D721Med (cell line): ENCODE measurements at places on chromosomes 4 and X.

DNA sequence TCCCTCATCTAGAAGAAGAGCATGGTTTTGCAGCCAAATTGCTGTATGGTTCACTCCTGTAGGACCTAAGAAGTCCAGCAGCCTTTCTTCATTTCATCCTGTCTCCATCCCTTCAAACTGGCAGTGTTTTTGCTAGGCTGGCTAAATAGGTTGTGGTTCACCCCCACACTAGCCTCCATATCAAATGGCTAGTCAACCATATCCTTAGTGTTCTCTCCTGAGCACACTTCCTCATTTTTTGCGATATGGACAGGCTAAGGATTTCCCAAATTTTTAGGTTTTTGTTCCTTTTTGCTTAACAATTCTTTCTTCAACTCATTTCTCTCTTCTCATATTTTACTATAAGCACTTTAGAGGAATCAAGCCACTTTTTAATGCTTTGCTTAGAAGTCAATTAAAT is 98.8 kb upstream of the NOCT start:
- DNase-seq: no peak

DNA sequence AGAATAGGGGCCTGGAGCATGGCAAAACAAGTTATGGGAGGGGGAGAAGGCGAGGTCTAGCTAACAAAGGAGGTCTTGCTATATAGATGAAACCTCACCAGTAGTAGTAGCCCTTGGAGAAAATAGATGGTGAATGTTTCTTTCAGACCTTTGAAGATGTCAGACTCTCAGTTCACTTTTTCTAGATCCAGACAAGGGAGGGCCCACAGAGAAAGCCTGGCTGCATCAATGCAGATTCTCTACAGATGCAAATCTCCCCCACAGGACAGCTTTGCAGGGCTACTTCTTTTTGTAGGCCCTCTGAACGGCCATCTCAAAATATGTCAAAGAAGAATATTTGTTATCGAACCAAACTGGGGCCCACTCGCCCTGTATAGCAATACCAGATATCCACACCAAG is 159.7 kb downstream of the ANK2 start:
- no peak for DNase-seq

DNA sequence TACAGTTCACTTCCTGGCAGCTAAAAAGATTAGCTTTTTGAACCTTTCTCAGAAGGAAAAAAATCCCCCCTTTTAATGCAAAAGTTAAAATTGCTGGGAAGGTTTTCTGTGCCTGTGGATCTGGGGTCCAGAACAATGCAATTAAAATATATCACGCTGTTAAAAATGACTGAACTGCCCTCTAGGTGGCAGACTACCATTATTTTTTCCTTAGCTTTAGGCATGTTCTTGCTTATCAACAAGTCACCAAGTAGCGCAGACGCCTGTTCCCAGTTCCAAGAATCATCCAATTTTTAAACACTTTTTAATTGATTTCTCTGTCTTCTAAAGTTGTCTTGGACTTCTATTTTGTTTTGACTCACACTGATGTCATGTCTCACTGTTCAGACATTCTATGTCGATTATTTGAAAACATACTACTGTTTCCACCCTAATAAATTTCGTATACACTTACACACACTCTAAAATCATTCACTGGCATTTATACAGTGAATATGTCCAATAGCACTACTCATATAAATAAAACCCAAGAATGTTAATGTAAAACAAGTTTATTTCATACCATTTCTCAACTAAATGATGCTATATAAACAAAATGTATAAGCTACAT is 661.6 kb downstream of the RAPGEF2 start:
- DNase-seq: no peak

GRCh38 chr4:81905971-81906370 is 434.3 kb upstream of the RASGEF1B start:
- DNase-seq: no peak

DNA sequence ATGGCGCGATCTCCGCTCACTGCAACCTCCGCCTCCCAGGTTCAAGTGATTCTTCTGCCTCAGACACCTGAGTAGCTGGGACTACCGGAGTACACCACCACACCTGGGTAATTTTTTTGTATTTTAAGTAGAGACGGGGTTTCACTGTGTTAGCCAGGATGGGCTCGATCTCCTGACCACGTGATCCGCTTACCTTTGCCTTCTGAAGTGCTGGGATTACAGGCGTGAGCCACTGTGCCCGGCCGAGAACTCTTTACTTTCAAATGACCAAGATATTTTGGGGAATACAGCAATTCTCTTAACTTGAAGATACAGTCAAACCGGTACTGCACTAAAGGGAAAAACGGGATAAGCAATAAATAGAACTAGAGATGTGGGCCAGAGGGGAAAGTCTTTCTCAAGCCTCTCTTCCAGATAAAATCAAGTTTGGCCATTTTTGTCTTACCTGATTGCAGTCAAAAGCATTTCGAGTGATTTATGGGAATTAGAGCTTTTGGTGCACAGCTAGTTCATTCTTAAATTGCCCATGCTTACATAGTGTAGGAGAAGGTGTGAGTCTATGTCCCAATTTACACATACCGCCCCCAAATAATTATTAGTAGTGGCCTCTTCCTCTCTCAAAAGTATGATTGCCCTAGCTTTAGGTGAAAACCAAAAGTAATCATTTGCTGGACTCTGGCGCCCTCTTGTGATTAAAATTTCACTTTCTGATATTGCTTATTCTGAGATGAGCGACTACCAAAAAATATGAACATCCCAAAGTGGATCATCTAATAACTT is 53.2 kb upstream of the ABCG2 start:
- DNase-seq: no peak

DNA sequence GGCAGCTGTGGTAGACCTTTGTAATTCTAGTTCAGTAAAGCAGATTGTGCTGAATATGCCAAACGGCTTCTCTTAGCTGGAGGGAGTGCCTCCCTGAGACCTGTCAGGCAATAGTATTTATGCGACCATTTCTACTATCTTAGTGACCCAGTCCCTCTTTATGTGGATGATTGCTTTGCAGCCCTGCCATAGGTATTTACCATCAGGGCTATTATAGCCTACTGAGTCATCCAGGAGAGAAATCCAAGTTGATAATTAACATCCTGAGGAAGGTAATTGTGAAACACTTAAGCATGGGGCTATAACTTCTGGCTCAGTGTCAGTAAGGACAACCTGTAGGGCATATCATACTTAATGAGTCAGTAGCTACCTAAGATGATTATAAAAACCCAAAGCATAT is 103.9 kb upstream of the MAOA start:
- DNase-seq: no peak

DNA sequence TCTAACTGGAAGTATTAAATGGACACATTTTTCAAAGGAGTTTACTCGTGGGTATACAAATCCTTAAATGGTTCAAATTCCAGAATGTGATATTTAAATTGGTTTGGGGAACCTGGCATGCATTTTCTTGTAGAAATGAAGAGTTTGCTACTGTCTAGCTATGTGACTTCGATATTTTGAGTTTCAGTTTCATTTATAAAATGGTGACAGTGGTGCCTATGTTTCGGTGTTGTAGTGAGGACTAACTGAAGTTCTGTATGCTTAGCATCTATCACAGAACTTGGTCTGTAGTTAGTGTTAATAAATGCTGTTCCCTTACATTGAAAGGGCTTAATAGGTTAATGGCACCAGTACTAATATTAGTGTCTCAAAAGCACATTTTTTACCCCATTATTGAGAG is 29.4 kb downstream of the TRPC5 start:
- no peak for DNase-seq

- no peak for DNase-seq
Observed at GRCh38 chr4:140090215-140090731, 63.7 kb downstream of the MAML3 start.

DNA sequence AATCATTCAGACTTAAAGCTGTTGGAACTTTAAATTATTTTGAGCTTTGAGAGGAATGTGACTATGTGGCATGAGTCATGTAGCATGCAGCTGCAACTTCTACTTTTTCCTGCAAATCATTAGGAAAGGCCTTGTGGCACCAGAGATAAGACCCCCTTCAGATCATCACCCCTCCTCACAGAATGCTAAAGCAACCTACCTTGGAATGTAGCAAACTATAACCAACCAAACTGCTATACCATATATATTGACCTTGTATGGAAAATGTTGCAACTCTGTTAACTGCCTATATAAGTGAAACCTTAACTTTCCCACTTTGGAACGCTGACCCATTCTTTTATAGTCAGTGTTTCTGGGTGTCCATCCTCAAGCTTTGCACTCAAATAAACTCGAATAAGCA is 32.0 kb downstream of the ATXN3L start:
- DNase-seq: no peak

DNA sequence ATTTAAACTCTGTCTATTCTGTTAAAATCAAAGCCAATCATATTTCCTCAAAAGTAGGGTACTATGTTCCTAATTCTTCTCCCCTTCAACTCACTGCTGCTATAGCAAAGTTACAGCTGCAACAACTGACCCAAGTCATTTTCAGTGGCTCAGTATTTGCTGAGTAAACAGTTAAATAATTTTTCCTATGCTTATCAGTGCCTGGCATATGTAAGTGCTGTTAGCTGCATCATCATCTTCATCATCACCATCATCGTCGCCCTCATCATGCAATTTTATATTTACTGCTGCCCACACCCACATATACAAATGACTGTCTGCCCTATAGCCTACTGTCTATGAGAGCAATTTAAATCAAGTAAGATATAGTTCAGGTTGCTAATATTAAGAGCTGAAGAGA is 21.9 kb downstream of the COQ2 start:
- no peak for DNase-seq

- DNase-seq: no peak
Observed at GRCh38 chrX:39667191-39667590, 430.6 kb downstream of the BCOR start.

DNA sequence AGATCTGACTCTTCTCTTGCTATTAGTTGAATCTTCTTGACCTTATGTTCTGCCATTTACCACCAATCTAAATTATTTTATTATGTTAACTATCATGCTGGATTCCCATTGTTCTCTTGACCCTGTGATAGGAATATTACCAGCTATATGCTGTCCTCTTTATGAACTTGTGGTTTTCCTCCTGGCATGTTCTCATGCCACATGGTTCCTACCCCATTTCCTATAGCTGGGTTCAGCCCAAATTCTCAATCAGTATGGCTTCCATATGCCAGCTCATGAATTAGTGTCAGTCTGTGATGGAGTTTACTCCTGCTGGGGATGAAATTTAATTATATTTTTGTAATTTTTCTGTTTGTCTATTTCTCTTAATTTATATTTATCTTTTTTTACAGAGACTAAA is 430.5 kb downstream of the SMARCA1 start:
- no peak for DNase-seq

DNA sequence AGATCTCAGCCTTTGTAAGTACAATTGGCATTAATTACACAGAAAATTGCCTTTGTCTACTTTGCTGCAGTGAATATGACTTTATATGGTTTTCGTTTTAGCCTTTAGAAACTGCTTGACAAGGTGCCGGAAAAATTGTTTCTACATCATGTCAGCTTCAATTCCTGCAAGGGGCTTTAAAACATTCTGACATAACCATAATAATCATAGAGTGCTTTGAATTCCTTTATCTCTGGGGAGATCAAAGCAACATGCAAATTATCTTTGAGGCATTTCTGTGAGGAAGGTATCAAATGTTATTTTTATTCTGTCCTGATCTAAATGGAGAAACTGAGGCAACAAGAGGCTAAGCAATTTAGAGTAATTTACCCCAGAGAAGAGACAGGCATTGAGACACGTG is 57.8 kb downstream of the MMRN1 start:
- no peak for DNase-seq

DNA sequence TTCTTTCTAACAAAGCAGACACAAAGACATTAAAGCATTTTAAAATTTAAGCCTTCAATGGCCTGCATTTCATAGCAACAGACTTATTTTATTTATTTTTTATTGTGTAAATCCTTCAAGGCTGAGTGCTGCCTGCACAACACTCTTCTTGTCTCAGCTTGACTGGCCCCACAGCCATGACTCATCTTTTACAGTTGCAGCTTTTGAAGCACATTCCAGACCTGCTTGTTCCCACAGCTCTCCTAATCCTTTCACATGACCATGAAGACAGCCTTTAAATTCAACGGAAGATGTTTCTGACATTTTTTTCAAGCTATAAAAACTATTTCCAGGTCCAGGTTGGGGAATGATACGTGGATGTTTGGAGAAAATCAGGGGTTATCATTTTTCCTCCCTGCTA is 276.9 kb upstream of the TACR3 start:
- no peak for DNase-seq

GRCh38 chr4:79399076-79399475 is 9.0 kb downstream of the GK2 start:
- DNase-seq: no peak

- DNase-seq: no peak
Observed at GRCh38 chr4:180156684-180157083, 2086.5 kb upstream of the TENM3 start.

DNA sequence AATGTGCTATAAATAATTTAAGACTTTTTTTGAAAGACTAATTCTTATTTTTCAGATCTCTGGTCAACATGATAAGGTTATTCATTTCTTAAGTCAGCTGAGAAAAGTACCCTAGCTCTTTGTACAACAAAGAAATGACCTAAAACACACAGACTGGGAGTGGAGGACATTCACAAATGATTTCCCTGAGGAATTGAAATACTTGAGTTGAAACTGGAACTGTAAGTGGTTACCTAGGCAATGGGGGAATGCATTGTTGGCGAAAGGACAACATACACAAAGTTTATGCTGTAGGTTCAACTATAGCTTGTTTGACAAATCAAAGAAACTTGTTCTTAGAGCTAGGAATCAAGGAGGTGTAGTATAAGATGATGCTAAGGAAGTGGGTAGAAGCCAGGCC is 915.5 kb downstream of the FAT4 start:
- DNase-seq: no peak

DNA sequence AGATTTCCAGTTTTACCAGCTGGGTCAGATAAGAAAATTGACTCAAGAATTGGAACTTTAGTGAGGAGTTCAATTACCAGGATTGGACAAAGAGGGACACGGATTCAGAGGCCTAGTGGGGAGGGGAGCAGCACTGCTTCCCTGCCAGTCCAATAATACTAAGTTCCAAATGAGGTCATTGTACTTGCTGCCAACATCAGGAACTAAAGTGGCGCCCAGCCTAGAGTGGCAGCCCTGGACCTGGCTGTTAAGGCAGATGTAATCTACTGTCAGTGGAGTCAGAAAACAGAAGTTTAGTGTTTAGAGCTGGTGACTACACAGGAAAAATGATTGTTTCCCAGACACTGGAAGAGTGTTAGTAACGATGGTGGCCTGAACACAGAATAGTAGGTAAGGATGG is 42.7 kb upstream of the RAPGEF2 start:
- DNase-seq: no peak

DNA sequence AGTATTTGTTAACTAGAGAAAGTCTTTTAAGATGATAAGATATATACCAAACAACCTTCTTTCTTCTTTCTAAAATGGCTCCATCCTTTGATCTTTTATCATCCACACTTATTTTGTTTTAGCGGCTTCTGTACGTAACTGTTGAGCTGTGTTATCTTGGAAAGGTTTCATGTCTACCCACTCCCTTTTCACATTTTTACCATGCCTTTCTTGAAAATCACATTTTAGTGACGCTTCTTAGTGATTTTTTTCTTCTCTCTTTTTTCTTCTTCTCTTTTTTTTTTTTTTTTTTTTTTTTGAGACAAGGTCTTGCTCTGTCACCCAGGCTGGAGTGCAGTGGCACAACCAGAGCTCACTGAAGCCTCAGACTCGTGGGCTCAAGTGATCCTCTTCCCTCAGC is 135.1 kb downstream of the CHIC2 start:
- no peak for DNase-seq

GRCh38 chr4:19982556-19982955 is 269.1 kb upstream of the SLIT2 start:
- DNase-seq: no peak
